ENCODE measurements at places on chromosomes 11 and 22.

GRCh38 chr11:122848186-122848585 lies 9.9 kb downstream of the CRTAM start:
- DNase-seq: no peak

GRCh38 chr11:100932474-100933100 lies 197.0 kb downstream of the PGR start:
- no peak for DNase-seq

DNA sequence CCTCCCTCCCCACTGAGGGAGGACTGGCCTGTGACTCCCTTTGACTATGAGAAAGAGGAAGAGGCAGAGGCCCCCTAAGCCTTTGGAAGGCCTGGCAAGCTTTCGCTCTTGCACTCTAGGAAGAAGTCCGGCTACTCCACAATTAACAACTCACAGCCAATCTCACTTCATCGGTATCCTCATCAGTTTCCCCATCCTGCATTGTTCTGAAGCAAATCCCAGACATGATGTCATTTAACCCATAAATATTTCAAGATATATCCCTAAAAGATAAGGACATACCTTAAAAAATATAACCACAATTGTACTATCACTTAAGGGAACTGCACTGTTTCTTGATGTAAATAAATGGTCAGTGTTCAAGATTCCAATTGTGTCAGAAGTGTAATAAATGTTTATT lies 63.1 kb downstream of the CWC15 start:
- no peak for DNase-seq

DNA sequence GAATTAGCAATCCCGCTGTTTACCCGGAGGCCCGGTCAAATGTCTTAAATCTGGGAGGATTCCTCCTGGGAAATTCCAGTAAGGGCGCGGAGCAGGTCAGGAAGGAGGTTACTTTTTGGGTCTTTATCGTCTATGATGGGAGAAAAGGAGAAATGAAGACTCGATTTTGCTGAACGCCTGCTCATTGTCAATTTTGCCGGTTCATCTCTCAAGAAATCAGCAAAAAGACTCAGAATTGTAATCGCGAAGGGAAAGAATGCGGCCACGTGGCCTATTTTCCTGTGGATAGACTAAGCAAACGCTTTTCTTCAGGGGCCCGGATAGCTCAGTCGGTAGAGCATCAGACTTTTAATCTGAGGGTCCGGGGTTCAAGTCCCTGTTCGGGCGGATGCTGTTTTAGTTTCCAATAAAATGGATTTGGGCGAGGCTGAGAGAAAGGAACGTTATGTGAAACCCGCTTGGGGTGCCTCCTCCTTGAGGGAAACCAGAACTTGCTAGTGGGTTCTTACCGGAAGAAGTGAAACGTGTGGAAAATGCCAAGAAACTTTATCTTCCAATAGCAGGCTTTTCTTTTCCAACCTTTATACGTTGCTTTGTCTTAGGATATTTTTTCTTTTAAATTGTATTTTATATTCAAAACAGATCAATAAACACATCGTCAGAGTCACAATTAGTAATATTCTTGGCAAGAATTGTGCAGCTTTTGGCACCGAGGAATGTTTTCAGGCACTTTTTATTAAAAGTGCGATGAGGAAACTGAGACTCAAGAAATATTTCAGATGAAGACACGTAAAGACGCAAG lies 45.0 kb downstream of the OR4D9 start:
- DNase-seq: peak; percentile 49

GRCh38 chr11:62794201-62794775 lies 2.5 kb upstream of the TMEM223 start:
- DNase-seq: no peak

GRCh38 chr22:17733466-17733865 lies 40.8 kb downstream of the BID start:
- DNase-seq: no peak

DNA sequence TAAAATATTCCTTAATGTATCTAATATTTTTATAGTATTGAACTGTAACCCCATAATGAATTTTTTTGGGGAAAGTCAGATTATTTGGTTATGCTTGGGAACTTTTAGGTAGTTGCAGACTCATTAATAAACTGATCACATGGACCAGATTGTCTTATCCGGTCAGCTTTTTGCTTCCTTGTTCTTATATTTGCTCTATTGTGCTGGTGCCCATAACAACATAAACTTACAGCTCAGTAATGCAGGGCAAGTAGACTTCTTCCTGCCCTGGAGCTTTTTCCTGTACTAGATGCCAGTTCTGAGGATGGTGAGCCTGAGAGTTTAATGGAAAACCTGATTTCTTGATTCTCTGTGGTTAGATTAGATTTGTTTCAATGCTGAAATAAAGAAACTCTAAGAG lies 53.2 kb downstream of the MTMR3 start:
- no peak for DNase-seq

DNA sequence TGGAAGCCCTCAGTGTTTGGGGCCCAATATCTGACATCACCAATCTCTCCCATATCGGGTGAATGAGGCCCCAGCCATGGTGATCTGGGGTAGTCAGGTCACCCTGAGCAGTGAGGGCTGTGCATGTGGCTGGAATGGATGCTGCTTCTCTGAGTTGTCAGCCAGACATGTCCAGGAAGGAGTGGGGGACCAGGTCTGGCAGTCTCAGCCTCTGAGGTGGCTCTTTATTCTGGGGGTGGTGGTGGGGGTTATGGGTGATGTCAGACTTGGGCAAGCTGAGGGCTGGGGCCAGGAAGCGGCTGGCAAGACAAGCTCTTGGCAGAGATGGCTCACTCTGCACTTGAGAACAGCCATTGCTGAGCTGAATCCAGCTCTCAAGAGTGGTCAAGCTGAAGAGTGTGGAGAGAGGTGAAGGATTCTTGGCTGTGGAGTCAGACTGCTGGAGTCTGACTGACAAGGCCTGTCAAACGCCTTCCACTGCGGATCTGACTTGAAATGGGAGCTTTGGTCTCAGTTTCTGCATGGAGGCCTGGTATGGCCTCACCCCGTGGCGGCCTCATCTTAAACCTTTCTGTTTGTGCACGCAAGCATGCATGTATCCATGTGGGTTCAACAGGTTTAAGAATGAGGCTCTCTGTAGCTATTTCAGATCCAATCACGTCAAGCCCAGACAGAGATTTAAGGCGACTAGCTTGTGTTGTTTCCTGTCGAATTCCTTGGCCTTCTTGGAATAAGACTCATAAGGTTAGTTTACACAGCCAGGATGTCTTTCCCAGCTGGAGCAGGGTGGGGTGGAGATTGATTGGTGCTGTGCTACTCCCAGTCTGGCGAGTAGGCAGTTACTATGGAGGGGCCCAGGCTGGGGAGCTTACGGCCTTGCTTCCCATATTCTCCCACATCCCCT lies 83.9 kb upstream of the TIMP3 start:
- no peak for DNase-seq

- DNase-seq: no peak
These were observed 46.9 kb downstream of the C11orf71 start for GRCh38 chr11:114353443-114353842.

GRCh38 chr22:48779661-48780596 lies 1047.7 kb downstream of the BRD1 start:
- DNase-seq: no peak

DNA sequence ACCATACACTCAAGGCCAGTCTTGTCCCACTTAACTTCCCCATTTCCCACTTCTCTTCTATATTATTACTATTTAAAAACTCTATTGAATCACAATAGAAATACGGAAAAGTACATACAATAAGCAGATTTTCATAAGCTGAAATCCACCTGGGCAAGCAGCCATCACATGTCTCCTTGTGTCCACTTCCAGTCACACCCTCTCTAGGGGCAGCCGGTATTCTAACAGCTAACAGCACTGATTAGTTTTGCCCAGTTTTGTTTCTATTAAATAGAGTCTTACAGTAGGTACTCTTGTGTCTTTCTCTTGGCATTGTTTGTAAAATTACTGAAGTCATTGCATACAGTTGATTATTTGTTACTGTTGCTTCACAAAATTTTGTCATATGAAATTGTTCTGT lies 37.8 kb downstream of the PPP6R3 start:
- DNase-seq: no peak

GRCh38 chr11:86388198-86388597 lies 13.5 kb downstream of the CCDC81 start:
- no peak for DNase-seq

DNA sequence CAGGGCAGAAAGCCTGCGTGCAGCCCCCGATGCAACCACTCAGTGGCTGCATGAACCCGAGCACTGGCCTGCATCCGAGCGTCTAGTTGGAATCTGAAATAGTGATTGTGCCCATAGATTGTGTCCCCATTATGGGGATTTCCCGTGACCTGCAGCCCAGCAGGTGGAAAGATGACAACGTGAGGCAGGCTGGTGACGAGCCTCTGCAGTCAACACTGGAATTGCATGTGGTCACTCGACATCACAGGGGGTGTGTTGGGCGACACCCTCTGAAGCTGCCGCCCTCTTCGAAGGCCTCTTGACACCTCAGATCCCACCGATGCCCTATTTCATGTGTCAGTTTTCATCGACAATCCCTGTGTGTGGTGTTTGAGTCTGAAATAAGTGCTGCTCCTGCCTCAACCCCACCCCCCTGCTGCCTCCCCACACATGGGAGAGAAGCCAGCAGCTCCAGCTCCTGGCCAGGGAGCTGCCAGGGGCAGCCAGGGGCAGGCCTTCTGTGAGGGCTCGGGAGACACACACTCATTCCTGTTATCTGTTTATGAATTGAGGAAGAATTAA lies 172.0 kb upstream of the B3GAT1 start:
- DNase-seq: no peak

DNA sequence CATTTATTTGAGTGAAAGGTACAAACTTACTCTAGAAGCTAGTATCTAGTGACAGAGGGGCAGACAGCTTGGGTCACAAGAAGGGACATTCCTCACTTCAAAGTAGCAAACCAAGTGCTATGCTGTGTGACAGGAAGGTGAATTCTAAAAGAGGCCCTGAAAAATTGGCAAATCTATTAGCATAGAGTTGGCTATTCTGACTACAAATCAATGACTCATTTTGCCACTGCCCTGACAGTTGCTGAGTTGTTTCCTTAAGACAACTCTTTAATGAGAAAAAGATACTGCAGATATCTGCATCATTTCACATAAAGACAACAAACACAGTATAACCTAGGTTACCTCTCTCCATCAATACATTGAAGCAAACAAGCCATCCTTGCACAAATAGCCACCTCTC lies 524.0 kb upstream of the LRRC4C start:
- DNase-seq: no peak

- no peak for DNase-seq
These were observed 76.6 kb upstream of the LMO1 start for GRCh38 chr11:8340296-8340695.

GRCh38 chr11:95563859-95564258 lies 225.7 kb downstream of the FAM76B start:
- no peak for DNase-seq

DNA sequence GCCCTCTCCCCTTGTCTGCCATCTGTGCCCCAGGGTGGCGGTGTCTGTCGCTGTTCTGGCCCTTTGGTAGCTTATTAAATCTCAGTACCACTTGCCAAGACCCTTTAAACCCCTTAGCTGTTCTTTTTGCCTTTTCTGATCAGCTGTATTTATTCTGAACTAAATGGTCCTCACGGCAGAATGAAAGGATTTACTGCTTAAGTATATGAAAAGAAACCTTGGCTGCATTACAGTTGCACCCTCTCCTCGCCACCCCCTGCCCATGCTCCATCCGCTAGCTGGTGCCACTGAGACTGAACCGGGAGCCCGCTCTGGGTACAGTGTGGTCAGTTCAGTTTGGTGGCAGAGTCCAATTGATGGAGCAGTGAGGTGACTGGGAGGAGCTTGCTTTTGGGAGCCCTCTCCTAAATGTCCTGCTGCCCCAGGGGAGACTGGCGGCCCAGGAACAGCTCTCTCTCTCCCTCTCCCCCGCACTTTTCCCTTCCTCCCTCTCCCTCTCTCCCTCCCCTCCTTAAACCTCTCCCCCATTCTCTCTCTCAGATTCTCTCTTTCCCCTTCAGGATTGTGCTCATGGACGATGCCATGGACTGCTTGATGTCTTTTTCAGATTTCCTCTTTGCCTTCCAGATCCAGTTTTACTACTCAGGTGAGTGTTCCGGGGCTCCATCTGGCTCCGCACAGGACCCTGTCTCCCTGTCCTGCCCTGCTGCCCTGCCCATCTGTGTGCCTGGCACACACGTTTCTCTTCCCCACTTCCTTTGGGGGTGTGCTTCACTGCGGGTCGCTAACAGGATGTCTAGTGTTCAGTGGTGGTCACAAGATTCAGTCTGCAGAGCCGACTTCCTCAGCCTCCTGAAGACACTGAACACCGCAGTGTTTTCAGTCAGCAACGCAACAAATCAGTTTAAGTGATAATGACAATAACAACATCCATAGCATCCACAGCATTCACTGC lies 21.8 kb downstream of the ARFGAP2 start:
- no peak for DNase-seq

Measured in progenitor cell of endocrine pancreas (in vitro differentiated cells).